Astrocyte (in vitro differentiated cells and primary cell): ENCODE measurements at places on chromosomes 4 and X.
A peak's percentile ranks its signal among the peaks of the same experiment; 100 is the strongest.

DNA sequence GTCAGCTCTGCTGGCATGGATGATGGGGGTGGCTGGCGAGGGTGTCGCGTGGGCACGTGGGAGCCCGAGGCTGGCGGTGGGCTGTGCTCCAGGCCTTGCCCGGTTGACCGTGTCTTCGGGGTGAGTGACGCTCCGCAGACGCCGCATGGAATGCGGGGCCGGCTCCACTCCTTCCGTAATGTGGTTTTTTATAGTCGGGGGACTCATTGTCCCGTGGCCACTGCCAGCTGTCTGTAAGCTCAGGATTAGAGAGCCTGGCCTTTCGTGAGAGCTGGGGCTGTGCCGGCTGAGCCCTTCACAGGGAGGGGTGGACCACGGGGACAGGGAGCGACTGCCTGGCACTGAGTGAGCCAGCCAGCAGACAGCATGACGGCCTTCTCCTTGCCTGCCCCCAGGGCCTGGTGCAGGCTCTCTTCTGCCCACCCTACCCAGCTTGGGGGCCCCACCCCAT lies 20.4 kb downstream of the DOK7 start:
- peak; percentile 31 for DNase-seq

DNA sequence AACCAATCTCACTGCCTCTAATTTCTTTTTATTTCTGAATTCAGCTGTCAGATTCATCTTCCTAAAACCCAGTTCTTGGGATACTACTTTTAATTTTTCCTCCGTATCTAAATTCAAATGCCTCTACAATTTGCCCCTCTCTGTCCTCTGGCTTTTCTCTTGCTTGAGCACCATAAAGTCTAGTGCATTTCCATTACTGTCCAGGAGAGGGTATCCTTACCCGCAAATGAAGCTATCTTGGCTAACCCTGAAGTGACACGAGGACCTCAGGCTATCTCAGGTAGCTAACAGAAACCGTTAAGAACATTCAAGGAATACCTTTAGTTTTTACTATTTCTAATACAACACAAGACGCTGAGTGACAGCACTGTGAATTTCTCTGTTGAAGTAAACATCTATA lies 49.4 kb upstream of the PRR32 start:
- no peak for DNase-seq

DNA sequence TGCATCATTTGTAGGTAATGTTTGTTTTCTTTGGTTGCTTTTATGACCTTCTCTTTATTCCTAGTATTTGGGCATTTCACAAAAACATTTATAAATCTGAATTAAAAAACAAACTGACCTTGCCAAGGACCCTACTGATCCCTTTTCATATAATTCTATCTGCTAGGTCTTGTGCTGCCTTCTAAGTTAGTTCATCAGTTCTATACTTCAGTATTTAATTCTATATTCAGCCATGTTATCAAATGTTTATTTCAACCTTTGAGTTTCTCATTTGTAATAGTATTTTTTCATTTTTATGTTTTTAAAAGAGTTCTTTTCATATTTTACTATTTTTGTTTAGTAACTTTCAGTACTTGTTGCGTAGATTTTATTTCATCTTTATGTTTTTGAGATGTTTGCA lies 155.3 kb downstream of the SNCA start:
- DNase-seq = no peak

DNA sequence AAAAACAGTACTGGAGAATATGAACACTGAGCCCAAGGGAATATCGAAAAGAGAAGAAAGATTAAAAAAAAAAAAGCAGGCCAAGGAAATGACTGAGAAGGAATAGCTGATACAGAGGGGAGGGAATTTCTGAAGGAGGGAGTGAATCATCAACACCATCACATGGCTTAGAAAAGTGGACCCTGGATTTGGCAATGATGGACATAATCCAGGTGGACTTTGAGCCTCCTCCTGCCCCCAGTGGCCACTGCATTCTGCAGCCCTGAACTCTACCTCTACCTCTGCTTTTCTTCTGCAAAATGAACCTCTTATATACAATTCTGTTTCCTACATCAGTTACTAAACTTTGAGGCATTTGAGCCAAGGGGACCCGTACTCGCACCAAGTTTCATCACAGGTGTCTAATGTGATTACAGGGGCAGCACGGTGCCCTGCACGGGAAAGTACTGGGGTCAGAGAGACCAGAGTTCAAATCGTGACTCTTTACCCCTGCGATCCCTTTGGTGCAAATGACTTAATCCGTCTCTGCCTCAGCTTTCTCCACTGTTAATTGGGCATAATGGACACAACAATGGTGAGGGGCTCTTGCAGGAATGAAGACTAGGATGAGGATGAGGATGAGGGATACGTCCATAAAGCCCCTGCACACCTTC lies 1.1 kb downstream of the OCIAD2 start:
- DNase-seq = peak; percentile 70
